ENCODE measurements at places on chromosomes 3 and 15.

DNA sequence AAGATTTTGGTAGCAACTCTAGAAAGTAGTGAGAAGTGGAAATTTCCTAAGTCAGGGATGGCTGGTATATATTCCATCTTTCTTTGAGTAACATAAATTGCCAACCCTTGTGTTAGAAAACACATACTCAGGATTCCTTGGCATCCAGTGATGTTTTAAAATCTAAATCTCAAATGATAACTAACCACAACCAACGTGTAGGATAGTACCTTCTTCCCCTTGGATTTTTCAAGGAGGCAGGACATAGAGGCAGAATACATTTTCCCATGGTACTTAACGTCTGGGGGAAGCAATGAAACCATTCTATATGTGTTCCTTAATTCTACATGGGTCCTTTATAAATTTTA lies 93.4 kb downstream of the WDR76 start:
- DNase-seq: no peak

GRCh38 chr3:186760897-186761447 lies 22.4 kb upstream of the EIF4A2 start:
- DNase-seq: no peak

GRCh38 chr3:45367453-45367871 lies 20.9 kb upstream of the LARS2 start:
- DNase-seq: no peak

GRCh38 chr3:157125101-157125500 lies 34.8 kb downstream of the CCNL1 start:
- DNase-seq: no peak

GRCh38 chr3:172946061-172946460 lies 195.0 kb downstream of the SPATA16 start:
- no peak for DNase-seq

All from SK-N-DZ (cell line).